ENCODE measurements at places on chromosomes 7 and 10.

- no peak for DNase-seq
These were observed 12.8 kb upstream of the DNAAF5 start for GRCh38 chr7:713488-714230.

DNA sequence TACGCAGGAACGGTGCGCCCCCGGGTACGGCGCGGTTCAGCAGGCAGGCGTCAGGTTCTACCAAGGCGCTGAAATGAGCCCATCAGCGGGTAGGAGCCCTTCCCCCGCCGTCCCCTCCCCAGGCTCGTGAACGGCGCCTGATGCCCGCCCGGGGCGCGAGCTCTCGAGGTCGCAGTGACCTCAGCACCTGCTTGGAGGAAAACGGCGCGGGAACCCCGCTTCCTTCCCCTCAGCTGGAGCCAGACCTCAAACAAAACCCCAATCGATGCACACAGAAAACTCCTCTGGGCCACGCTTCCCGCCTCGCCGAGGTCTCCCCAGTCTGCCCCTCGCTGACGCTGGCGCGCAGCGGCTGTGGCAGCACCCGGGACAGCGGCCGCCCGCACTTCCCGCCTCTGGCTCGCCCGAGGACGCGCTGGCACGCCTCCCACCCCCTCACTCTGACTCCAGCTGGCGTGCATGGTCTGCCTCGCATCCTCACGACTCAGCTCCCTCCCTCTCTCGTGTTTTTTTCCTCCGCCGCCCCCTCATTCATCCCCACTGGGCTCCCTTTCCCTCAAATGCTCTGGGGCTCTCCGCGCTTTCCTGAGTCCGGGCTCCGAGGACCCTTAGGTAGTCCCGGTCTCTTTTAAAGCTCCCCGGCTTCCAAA is 514 bp upstream of the GAD2 start:
- no peak for DNase-seq

GRCh38 chr7:2036786-2037185 is 196.0 kb downstream of the MAD1L1 start:
- no peak for DNase-seq

- no peak for DNase-seq
These were observed 246.2 kb upstream of the SEMA3C start for GRCh38 chr7:81165070-81165469.

- peak; percentile 55 for DNase-seq
These were observed 30.5 kb downstream of the SHTN1 start for GRCh38 chr10:116974456-116975005.

DNA sequence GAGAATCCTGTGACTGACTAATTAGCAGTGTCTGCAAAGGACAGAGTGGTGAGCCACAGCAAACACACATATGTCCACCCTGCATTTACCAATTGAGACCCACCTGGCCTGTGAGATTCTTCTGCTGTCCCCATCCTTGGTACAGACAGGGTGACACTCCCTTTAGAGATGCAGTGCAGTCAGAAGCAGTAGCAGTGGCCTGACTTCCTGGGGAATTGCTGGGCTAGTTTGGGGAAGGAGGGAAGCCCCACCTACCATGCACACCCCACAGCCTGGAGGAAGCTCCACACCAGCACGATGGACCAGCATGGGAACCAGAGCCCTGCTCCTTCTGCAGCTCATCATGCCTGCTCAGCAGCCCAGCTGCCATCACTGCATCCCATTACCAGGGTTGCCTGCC is 924.9 kb upstream of the ZNF722 start:
- DNase-seq = no peak

DNA sequence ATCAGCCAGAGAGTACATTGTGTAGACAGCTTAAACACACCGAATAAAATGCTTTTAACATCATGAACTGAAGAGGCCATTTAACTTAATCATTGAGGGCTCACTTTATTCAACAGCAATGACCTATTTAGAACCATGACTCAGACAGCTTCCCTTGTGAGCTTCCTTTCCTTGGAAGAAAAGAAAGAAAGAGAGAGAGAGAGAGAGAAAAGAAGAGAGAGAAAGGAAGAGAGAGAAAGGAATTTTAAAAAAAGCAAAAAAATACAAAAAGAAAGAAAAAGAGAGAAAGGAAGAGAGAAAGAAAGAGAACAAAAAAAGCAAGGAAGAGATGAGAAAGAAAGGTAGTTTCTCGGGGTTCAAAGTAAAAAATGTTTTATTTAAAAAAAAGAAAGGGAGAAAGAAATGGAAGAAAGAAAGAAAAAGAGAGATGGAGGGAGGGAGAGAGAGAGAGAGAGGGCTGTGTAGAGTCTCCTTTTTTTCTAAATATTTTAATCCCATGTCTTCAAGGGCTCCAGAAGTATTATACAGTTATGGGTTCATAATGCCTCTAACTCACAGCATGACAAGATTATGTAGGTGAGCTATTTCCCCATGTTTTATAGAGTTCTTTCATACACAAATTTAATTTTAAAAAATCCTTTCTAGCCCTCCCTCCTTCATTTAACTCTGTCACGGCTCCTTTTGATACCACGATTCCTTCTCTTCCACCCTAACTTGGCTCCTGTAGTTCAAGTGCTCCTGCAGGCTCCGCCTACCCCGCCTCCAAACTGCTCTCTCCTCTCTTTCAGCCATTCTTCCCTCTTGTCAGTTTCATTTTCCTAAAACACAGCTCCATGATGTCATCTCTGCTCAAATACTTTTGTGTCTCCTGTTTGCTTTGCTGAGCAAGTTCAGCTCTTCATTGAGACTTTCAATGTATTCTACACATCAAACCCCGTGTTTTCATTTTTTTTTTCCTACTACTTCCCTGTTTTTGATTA is 85.5 kb downstream of the PRTFDC1 start:
- no peak for DNase-seq

DNA sequence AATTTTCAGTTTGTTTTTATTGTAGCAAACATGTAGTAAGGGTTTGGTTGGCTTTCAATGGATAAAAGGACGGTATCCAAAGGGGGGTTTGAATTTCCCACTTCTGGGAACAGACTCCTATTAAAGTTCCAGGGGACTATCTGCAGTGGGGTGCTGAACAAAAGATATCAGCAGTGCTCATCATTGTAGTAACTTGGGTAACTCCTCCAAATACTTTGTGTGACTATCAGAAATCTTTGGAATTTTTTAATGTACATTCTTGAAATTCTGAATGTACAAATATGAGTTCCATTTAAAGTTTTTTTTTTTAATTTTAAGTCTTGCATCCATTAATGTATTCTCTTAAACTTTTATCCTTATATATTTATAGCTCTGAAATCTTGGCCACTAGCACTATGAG is 42.1 kb downstream of the CYP51A1 start:
- DNase-seq = no peak

GRCh38 chr7:4151926-4152549 is 530.1 kb upstream of the FOXK1 start:
- DNase-seq = no peak

- no peak for DNase-seq
These were observed 202.8 kb downstream of the IPMK start for GRCh38 chr10:58064714-58065528.

GRCh38 chr7:87216701-87217508 is 2.6 kb downstream of the TMEM243 start:
- no peak for DNase-seq

- no peak for DNase-seq
These were observed 149.3 kb downstream of the KLF6 start for GRCh38 chr10:3635697-3636096.

DNA sequence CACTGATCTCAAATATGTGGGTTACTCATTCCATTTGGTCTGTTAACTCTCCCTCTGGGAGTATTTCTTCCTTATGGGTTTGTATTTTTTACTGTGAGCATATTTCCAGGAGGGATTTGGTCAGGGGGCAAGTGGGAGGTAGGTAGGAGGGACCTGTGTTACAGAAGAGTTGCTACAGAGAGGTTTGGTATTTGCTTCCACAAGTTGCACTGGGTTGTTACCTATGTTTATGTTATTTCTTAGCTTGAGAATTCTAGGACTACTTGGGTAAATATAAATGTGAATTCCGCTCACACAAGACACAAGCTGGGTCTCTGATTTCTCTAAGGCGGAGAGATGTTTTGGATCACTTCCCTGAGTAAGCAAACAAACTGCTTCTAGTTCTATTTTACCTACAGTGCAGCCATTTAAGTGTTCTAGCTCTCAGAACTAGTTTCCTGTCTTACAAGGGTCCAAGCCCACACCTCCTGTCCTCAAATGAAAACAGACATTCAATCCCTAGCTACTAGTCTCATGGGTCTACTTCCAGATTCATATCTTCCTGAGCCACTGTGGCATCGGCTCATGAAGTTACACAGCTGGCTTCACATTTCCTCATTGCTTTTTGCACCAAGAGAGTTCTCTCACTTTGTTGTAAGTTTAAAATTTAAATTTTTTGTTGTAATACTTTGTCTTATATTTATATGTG is 75.4 kb upstream of the PPP1R3C start:
- DNase-seq = no peak

GRCh38 chr10:133442191-133442966 is 11.4 kb upstream of the SCART1 start:
- no peak for DNase-seq

GRCh38 chr7:9028012-9028411 is 594.6 kb downstream of the NXPH1 start:
- no peak for DNase-seq

DNA sequence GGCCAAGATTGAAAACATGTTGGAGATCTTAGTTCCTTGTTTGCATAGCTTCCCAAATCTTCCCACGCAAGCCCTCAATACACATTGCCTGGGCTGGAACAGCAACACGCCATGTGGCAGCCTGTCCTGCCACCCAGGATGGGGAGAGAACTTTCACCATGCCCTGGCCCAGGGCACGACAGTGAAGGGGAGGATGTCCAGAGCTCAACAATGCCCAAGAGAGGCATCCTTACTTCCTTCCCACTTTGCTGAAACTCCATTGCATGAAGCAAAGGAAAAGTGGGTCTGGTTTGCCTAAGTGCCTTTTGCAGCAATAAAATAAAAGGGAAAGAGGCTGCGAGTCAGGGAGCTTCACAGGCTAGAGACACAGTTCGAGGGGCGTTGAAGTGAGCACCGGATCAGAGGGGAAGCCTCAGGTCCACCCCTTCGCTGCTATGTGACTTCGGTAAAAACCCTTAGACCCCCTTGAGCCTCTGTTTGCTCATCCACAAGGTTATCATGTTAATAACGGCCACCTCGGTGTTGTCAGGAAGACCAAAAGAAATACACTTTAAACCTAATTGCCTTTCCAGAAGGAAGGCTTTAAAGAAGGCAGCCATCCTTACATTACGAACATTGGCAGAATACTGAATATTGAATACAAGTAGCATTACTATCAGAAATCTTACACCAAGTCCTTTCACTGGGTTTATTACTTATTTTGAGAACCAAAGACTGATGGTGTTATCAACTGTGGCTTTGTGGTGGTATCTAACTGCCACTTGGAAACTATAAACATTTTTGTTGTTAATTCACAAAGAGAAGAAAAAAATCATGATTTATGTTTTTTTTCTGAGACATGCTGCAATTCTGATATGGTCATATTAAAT is 133.3 kb downstream of the ICA1 start:
- DNase-seq = no peak
